IMR-90 (cell line): ENCODE measurements at places on chromosomes 2 and 18. TPM values are rescaled to one million over a fixed set of nuclear protein-coding genes. Genes with fewer than 3 reads are reported as not detected.

The GALNT13 gene
- not detected in 2 replicates for total RNA-seq

The KCNK3 gene
- under 0.01 TPM in 2 replicates for total RNA-seq

The SERPINB12 gene
- not detected in 2 replicates for total RNA-seq

The COX5B gene
- 140 and 148 TPM in 2 replicates for total RNA-seq

The CXCR2 gene
- not detected in 2 replicates for total RNA-seq

The PSMA8 gene
- total RNA-seq, result not detected in 2 replicates

The TIGD1 gene
- total RNA-seq, result 2.7 and 2.8 TPM in 2 replicates

The MYOM1 gene
- under 0.01 TPM in 2 replicates for total RNA-seq

The FEV gene
- not detected in 2 replicates for total RNA-seq

The DDX18 gene
- total RNA-seq, result 68.3 and 69.9 TPM in 2 replicates

The CTNNA2 gene
- total RNA-seq, result not detected in 2 replicates

The MSTN gene
- under 0.01 TPM in 1 of 2 replicates, not detected in the other for total RNA-seq

The MYO7B gene
- total RNA-seq, result 0.18 and 0.28 TPM in 2 replicates

The LCT gene
- under 0.01 TPM in 1 of 2 replicates, not detected in the other for total RNA-seq
